ENCODE measurements at places on chromosomes 3 and 15.

GRCh38 chr3:62843508-62843907 lies 31.7 kb downstream of the CADPS start:
- DNase-seq, result no peak

- DNase-seq, result no peak
Observed at GRCh38 chr15:89140595-89140994, 52.3 kb downstream of the ABHD2 start.

- no peak for DNase-seq
Observed at GRCh38 chr15:70030851-70031250, 66.9 kb downstream of the TLE3 start.

- no peak for DNase-seq
Observed at GRCh38 chr3:50001511-50001910, 61.6 kb downstream of the RBM6 start.

GRCh38 chr3:155984791-155985417 lies 114.5 kb downstream of the GMPS start:
- no peak for DNase-seq

DNA sequence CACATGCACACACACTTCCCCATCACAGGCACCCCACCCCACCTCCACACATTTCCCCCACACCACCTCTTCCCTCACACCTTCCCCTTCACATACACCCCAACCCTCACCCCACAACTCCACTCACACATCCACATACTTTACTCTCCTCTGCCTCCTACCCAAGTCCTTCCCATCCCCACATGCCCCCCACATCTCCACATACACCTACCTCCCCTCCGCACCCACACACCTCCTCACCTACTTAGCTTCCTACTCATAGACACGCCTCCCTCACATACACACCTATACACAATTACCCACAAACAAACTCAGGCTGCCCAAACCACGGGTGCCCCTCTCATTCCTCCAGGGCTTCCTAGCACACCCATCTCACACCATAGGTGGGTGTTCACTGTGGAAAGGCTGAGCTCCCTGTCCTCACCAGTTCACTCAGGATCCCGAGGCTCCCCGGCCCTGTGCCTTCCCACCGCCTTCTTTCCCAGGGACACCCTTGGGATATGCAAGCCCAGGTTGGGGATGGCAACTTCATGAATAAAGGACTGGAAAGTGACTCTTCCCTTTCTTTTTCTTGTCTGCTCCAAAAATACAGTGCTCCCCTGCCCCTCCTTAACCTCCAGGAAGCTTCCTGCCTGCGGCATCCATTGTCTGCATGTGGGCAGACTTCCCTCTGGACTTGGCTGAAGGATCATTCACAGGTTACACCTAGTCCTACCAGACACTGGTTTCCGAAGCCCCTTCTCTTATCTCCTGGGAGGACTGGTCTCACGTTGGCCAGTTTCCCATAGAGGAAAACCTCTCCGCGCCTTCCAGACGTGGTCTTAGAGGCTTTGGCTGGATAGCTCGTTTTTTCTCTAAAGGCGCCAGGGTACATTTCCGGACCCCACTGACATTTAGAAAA lies 61.5 kb downstream of the SLCO2A1 start:
- DNase-seq, result no peak

DNA sequence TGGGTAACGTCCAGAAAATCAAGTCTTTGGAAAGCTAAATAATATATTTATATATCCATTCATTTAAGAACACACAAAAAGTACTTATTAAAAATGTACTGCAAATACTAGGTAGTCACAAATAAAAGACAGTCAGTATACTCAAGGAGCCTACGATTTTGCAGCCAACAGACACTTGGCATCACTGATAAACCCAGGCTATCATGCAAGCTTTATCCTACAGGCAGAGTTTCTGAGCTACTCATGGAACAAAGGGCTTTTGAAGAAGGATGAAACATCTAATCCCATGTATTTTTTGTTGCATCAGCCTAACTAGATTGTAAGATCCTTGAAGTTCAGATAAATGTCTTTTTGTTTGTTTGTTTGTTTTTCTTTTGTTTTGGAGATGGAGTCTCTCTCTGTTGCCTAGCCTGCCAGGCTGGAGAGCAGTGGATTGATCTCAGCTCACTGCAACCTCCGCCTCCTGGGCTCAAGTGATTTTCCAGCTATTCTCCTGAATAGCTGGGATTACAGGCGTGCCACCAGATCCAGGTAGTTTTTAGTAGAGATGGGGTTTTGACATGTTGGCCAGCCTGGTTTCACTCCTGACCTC lies 319.4 kb upstream of the MDFIC2 start:
- DNase-seq, result no peak

DNA sequence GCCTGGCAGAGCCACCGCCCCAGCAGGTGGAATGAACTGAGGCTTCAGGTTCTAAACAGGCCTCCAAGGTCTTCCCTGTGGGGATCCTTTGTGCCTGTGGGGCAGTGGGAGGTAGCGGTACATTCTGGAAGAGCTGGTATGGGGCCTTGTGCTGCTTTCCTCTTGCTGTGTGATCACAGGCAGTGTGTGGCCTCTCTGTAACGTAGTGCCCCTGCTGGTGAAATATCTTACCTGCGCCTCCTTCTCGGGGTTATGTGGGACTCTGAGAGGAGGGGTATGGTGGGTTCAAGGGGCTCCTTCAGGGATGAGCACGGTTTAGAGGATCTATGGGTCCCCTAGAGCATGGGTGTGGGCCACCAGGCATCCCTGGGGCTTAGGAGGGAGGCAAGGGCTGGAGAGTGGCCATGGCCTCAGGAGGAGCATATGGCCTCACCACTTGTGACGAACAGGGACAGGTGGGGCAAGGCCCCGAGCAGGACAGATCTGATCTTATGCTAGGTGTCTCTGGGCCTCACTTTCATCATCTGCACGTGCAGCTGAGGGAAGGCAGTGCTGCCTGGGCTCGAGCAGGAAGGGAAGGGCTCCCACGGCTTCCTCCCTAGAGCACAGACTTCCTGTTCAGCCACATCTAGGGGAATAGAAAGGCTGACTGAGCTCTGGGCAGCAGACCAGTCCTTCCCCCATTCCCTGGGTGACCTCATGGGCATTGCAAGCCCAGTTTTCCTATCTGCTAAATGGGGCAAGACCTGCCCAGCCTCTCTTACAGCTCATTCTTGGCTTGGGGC lies 1.9 kb upstream of the ALS2CL start:
- no peak for DNase-seq

GRCh38 chr3:198026620-198027019 lies 66.6 kb downstream of the LMLN start:
- no peak for DNase-seq
